ENCODE measurements at places on chromosomes 7 and 10. TPM values are rescaled to one million over a fixed set of nuclear protein-coding genes. Genes with fewer than 3 reads are reported as not detected.

Gene ANKRD22
- not detected for total RNA-seq

Gene CUEDC2
- 51.2 TPM for total RNA-seq

DNA sequence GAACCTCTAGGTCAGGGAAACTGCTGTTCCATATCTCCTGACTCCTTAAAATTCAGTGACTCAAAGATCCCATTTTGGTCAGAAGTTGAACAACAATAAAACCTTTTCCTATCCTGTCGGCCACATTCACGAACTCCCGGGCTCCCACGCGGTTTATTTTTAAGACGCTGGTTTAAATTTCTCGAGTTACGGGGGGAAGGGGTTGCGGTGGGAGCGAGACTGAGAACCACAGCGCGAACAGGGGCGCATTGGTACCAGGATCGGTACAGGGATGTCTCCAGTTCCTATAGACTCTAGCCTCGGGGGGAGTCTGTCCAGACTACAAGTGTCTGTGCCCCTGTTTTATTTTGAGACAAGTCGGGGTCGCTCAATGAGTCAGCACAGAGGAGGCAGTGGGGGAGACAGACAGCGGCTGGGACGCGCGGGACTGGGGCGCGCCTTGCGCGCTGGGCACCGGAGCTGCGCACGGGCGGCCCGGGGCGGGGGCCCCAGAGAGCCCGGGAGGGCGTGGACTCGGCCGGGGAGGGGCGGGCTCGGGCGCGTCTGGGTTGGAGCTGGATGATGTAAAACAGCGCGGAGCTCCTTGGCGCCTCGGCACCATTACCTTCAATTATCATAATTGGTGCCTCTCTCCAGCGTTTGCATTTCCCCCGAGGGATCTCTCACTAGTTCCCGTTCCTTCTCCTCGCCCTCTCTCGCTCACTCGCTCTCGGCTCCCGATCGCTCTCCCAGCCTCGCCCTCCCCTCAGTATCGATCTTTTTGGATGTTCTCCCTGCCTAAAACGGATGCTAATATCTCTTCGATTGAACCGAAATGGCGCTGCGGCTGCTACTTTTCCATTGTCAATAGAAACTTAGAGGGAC, 8.7 kb upstream of the BAMBI start:
- DNase-seq, result peak; percentile 26

DNA sequence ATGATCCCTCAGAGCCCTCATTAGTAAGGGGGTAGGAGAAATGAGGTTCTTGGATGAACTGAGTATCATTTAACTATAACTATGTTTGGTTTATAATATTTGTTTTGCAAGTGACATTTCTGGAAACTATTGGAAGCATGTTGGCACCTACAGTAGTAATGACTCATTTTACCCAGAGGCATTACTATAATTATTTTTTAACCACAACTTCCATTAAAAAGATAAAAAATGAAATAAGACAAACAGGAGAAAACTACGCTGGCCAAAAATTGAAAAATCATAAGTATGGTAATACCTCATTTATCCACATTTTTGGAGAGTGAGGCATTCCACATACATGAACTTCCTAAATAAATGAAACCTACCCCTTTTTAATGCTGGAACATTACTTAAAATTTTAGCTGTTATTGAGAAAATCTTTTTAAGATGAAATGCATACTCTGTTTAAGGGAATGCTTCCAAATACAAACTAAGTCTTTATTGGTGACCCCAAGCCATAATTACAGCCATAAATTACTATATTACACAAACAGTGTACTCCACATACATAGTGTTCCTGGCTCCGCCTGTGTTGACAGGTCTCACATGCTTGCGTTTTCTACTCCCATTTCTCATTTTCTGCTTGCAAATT, 84.6 kb upstream of the CAPZA2 start:
- no peak for DNase-seq

GRCh38 chr10:34403512-34403911, 411.6 kb downstream of the PARD3 start:
- DNase-seq, result no peak

- DNase-seq, result no peak
These were observed 778 bp upstream of the GET4 start for GRCh38 chr7:875476-876076.

DNA sequence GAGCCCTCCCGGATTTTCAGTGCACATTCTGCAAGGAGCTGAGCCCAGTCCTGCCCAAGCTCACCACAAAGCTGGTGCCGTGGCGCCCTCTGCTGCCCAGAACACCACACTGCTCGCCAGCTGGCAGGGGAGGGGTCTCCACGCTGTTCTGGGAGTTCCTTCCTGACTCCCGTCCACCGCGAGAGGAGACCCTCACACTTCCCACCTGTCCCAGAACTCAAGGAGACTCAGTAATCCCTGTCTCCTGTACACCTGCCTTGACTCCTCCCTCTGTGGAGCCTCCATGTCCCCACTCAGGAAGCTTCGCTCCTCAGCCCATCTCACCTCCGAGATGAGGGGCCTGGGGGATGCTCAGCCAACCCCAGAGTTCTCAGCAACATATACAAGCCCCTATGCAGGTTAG, 11.3 kb downstream of the C10orf105 start:
- DNase-seq, result peak; percentile 68
